Activated gamma-delta T cell treated with anti-CD3 and anti-CD28 coated beads, Interleukin-2, amount 50 U/mL, for 16 hours (primary cell): ENCODE measurements at places on chromosomes 2 and 18.

DNA sequence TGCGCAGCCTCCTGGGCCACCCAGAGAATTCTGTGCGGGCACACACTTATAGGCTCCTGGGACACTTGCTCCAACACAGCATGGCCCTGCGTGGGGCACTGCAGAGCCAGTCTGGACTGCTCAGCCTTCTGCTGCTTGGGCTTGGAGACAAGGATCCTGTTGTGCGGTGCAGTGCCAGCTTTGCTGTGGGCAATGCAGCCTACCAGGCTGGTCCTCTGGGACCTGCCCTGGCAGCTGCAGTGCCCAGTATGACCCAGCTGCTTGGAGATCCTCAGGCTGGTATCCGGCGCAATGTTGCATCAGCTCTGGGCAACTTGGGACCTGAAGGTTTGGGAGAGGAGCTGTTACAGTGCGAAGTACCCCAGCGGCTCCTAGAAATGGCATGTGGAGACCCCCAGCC, 11.8 kb upstream of the TTLL4 start:
- DNase-seq, result no peak

DNA sequence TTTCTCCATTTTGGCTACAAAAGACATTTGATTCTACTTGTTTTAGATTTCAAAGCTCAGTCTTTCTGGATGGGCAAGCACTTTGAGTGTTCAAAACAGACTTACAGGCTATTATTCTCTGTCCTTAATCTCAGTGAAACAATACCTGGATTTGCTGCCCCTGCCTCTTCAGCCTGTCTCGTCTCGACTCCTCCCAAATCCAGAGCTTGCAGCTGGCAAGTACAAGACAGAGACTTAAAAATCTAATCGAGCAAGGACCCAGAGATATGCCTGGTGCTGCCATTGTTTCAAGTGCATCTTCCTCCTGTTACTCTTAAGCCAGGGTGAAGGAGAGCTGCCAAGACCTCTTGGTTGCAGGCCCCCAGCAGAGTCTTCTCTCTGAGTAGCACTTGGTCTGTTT, 59.2 kb downstream of the LRRC30 start:
- DNase-seq, result no peak

DNA sequence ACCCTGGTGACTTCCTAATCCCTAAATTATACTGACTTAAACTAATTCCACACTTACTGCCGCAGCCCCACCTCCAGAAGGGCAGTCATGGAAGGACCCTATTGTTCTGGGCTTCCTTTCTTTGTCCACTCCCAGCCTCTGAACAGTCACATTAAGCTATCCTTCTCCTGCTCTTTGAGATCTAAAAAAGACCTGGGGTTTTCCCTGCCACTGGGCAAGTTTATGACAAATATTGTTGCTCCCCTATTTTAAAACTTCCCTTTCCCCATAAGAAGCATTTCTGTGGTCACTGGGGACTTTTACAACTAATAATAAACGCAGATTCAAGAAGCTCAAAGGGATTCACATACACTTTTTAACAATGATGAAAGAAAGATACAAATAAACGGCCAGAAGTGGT, 47.2 kb upstream of the XPO1 start:
- DNase-seq, result no peak

GRCh38 chr2:165373278-165374010, 96.1 kb upstream of the CSRNP3 start:
- DNase-seq, result no peak

GRCh38 chr2:236711440-236711839, 141.8 kb downstream of the ACKR3 start:
- DNase-seq, result no peak

- no peak for DNase-seq
Observed at GRCh38 chr2:200482194-200482593, 27.7 kb downstream of the KCTD18 start.

DNA sequence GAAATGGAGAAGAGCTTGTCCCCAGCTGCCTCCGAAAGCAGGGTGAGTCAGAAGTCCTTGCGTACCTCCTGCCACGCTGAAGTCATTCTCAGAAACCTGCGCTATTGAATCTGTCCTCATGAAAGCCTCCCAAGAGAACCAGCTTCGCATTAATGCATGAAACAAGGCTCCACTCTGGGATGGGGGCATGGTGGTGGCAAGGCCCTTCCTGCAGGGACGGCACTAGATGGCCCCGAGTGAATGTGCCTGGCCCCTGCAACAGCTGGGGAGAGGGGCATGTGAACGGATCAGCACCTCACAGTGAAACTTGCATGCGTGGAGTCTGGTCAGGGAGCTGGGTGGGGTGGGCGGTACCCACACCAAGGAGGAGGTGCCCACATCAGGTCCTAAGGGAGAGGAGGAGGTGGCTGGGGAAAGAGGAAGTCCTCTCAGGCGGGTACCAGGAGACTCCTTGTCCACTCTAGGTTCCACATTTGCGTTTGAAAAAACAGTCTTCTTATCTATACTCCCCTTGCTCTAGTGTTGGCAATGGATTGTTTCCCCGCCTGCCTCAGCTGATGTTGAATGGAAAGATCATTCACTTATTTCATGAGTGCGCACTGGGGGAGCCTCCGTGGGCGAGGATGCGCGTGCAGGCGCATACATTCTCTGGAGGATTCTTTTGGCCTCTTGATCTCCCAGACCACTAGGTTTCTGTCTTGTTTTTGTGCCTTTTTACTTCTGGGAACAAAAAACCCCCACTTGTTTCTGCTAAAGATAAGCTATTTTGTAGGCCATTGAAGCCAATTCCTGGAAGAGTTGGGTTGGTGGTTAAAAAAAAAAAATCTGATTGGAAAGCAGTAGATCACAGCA, 104.7 kb downstream of the KLHL29 start:
- DNase-seq, result no peak
